Endodermal cell (in vitro differentiated cells): ENCODE measurements at places on chromosomes 1 and 21.

GRCh38 chr1:88946861-88947260, 45.6 kb downstream of the KYAT3 start:
- no peak for DNase-seq

- no peak for DNase-seq
Measured at GRCh38 chr1:23330846-23331245, 13.2 kb downstream of the HNRNPR start.

DNA sequence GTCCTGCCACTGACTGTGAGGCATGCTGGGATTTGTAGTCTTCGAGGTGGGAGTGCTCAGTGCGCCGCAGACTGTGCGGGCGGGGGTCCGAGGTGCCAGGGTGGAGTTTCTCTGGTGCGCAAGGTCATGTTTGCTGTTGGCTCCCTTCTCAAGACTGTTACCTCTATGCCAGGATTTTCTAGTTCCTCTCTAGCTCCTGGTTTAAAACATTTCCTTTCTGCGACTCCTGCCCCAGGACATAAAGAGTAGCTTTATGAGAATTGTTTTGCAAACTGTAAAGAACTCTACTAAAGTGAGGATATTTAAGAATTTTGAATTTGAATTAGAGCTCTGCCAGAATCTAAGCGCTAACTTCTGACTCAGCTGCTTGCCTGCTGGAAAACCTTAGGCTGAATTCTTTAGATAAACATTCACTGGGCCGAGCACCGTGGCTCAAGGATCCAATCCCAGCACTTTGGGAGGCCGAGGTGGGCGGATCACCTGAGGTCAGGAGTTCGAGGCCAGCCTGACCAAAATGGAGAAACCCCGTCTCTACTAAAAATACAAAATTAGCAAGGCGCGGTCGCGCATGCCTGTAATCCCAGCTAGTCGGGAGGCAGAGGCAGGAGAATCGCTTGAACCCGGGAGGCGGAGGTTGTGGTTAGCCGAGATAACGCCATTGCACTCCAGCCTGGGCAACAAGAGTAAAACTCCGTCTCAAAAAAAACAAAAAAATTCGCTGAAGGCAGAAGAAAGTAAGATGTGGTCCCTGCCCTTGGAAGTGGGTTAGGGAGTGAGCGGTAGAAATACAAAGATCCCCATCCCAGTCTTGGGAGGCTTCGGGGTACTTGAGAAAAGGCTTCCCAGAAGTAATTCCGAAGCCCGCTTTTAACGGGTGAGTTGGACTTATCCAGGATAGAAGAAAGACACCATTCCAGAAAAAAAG, 992 bp upstream of the USP48 start:
- peak; percentile 99 for DNase-seq

DNA sequence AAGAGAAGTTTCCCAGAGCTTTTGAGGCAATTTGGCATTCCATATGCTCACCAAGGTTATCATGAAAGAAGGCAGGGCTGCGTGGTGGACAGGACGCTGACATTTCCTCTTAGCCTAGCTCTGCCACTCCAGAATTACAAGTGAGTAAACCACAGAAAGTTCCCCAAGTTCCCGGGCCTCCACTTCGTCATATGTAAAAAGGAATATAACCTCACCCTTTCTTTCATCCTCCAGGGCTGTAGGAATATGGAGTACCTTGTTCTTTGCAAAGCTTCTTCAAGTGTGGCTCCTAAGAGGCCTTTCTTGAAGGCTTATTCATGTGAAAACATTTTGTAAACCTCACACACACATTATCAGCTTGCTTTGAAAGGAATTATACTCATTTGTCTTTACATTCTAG, 210.2 kb downstream of the GREM2 start:
- DNase-seq, result no peak

GRCh38 chr1:11414926-11415538, 63.9 kb upstream of the DISP3 start:
- no peak for DNase-seq

GRCh38 chr1:63675420-63675931, 82.3 kb downstream of the PGM1 start:
- no peak for DNase-seq

- peak; percentile 61 for DNase-seq
Measured at GRCh38 chr1:232250838-232251237, 379.1 kb downstream of the SIPA1L2 start.
